ENCODE measurements at places on chromosomes 4 and X. TPM values are rescaled to one million over a fixed set of nuclear protein-coding genes. Genes with fewer than 3 reads are reported as not detected.

LRCH2 gene
- total RNA-seq, result not detected

TRMT10A gene
- total RNA-seq, result 6.1 TPM

TRIM60 gene
- total RNA-seq, result not detected

DNA sequence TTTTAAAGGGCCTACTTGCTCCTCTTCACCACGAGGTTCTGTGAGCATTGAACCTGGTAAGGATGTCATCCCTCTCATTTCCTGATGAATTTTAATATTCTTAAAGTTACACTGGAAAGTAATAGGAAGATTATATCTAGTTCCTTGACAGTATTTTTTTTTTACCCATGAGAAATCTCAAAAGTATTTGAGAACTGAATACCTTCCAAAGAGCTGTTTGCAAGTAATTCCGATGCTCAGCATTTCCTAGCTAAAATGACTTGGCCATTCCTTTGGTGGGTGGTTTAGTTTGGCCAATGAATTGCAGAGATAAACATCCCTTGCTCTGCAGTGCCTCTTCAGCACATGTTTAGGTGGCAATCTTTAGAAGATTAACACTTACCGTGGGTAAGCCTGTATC is 110.2 kb upstream of the WDR1 start:
- no peak for DNase-seq

GRCh38 chr4:94208918-94209317 is 1.3 kb downstream of the SMARCAD1 start:
- no peak for DNase-seq

DNA sequence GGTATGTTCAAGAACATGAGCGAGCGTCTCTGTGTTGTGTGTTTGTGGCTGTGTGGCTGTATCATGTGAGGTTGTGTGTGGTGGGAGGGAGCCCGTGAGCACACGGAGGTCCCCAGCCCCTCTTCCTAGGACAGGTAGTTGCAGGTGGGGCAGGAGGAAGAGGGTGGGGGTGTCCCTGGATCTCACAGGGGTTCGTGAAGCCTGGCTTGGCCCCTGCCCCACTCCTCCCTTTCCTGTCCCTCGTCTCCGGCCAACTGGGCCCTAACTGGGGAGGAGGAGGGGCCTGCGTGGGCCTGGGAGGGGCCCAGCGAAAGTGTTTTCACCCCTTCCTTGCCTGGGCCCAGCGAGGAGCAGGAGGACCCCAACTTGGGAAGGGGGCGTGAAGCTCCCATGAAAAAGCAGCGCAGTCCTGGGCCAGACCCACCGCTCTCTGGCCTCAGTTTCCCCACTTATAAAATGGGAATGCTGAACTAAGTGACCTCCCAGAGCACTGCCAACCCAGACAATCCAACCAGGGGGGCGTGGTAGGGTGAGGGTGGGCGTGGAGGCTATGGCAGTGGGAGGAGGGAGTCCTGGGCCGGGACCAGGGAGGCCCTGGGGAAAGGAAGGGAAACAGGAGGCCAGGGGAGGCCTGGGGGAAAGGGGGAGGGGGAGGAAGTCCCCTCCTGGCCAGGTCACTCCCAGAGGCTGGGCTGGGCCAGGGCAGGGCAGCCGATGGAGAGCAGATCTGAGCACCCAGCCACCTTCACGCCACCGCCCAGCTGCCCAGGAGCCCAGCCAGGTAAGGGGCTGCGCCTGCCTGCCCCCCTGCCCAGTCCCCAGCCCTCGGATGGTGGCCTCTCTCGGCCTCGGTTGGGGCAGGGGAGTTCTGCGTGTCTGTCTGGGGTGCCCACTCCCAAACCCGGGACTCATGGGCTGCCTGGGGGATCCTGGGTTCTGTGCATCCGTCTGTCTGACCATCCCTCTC is at the start of gene AVPR2:
Gene AVPR2 (plus strand): TSS at position 683 of the 967 bp plus-strand sequence. CDS start 473 bp downstream, outside the sequence.
- DNase-seq, result no peak

DNA sequence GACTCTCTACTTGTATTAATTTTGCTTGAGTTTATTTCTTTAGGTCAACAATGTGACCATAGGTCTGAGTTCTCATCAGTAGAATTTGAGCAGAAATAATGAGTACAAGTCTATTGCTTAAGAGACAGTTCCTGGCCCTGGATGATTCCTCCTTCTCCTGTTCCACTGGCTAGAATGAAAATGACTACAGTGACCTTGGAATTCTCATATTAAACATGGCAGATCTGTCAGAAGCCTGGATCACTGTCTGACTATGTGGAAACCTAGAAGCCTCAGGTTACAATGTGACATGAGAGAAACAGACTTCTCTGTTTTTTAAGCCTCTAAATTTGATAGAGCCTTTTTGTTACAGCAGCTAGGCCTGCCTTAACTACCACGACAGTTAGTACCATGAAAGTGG is 82.9 kb upstream of the MED14 start:
- no peak for DNase-seq

DNA sequence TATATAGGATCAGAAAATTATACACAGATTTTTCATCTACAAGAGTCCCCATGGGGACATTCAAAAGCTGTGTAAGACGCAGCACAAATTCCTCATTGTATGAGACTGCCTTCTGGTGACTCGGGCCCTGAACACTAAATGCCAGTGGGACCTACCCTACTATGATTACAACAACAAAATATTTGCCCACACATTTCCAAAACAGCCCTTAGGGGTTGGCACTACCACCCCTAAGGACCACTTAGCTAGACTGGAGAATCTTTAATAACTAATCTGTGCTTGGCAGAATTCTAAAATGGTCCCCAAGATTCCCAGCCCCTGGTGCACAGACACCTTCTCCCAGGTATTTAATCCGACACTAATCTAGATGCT is 29.1 kb downstream of the UCHL1 start:
- no peak for DNase-seq

GRCh38 chrX:145532176-145532780 is 285.0 kb downstream of the SPANXN1 start:
- DNase-seq, result no peak
